ENCODE measurements at places on chromosomes 16 and 17. TPM values are rescaled to one million over a fixed set of nuclear protein-coding genes. Genes with fewer than 3 reads are reported as not detected.

Gene SPAG5
- 140 TPM for total RNA-seq

Gene KPNA2
- total RNA-seq: 136 TPM

Gene RHBDL1
- 5.4 TPM for total RNA-seq

Gene CYB5D1
- total RNA-seq: 14.8 TPM

Gene RETREG3
- total RNA-seq: 50.7 TPM

- ATAC-seq: no peak
Observed at GRCh38 chr17:13996276-13996675, 73.0 kb upstream of the COX10 start.

GRCh38 chr17:7098802-7099459, 15.7 kb downstream of the ASGR2 start:
- ATAC-seq: no peak

DNA sequence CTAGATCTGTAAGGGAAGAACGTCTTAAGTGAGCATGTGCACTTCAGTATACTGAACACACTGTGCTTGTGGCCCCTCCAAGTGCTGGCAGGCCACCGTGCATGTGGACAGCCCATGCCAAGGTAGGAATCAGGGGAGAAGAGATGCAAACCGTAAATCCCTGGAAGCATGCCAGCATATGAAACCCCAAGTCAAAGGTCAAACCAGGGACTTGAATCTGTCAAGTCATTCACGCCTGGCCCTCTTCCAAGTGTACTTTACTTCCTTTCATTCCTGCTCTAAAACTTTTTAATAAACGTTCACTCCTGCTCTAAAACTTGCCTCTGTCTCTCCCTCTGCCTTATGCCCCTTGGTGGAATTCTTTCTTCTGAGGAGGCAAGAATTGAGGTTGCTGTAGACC, 2.8 kb upstream of the ATXN2L start:
- ATAC-seq: no peak

GRCh38 chr17:14739656-14740431, 439.0 kb downstream of the HS3ST3B1 start:
- ATAC-seq: no peak

GRCh38 chr17:8455665-8456209, 20.1 kb downstream of the NDEL1 start:
- no peak for ATAC-seq

- no peak for ATAC-seq
Observed at GRCh38 chr16:84531671-84532111, 27.2 kb upstream of the MEAK7 start.

DNA sequence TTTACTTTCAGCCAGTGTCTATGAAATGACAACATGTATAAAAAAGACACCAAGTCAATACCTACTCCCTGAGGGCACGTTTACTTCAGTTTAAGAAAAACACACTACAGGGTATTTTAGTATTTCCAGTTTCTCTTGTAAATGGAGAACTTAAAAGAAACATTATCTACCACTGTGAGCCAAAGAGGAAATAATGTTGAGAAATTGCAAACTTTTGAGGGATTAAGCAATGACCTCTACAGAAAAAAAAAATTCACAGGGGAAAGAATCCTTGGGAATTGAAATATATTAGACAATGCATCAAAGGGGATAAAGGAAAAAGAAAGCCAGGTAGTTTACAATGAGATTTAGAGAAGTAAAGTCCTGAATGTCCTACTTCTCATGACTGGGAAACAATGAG, 126.0 kb downstream of the KCNJ2 start:
- ATAC-seq: no peak

DNA sequence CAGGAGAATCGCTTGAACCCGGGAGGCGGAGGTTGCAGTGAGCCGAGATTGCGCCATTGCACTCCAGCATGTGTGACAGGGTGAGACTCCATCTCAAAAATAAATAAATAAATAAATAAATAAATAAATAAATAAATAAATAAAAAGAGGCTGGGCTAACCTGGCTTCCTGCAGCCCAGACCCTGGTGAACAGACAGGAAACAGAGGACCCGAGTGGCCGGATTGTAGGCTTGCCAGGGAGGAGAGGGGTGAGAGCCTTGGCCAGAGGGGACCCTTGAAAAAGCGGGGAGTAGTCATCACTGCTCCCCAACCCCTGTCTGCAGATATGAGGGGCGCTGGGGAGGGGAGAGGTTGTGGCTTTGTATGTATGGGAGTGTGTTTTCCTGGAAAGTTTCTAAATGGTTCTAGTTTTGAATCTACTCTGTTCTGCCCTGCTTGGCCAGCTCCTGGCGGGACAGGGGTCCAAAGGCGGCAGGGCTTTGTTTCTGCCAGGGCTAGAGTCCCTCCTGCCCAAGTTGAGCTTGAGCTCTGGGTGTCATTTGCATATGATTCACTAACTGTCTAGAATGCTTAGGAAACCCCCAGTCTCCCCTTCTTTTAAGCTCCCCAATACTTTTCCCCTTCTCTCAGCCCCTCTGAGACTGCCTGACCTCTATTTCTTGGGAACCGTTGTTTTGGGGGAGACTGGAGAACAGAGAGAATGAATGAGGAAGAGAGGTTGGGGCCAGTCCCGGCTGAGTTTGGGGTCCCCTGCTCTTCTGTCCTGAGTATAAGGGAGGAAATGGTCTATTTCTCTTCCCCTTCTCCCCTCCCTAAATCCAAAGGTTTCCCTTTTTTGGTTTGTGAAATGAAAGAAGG, 16.4 kb downstream of the RARA start:
- ATAC-seq: peak; percentile 38

GRCh38 chr17:46173153-46173552, 20.1 kb downstream of the KANSL1 start:
- ATAC-seq: no peak

Measured in activated T-helper 17 cell treated with anti-CD3 and anti-CD28 coated beads, Interleukin-2, amount 50 U/mL, for 72 hours (primary cell).